ENCODE measurements at places on chromosomes 3 and 15.

DNA sequence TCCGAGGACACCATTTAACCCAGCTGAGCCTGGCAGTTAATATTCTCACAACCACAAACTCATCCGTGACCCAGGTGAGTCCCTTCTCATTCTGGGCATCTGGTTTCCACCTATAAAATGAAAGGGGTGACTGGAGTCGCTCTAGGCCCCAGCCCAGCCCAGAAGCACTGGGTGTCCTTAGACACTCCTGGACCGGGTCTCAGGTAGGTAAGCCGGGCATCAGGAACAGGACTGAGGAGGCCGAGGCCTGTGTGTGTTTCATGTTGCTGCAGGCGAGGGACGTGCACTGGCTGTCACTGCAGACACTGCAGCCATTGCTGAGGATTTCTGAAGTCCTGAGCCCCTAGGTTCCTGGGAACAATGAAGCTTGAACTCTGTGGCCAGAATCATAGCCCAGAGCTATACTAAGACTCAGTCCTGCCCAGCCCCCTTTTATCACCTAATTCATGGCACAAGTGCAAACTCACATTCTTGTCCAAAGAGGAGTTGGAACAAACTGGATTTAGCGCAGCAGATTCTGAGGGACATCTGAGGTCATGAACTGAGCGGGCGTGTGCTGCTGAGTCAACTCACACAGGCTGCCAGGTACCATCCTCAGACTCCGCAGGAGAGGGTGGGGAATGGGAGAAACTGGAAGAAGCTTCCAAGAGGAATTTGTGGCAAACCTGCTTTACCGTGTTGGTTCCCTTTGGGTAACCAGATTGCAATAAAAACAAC lies 184.9 kb downstream of the FAM43A start:
- no peak for DNase-seq

DNA sequence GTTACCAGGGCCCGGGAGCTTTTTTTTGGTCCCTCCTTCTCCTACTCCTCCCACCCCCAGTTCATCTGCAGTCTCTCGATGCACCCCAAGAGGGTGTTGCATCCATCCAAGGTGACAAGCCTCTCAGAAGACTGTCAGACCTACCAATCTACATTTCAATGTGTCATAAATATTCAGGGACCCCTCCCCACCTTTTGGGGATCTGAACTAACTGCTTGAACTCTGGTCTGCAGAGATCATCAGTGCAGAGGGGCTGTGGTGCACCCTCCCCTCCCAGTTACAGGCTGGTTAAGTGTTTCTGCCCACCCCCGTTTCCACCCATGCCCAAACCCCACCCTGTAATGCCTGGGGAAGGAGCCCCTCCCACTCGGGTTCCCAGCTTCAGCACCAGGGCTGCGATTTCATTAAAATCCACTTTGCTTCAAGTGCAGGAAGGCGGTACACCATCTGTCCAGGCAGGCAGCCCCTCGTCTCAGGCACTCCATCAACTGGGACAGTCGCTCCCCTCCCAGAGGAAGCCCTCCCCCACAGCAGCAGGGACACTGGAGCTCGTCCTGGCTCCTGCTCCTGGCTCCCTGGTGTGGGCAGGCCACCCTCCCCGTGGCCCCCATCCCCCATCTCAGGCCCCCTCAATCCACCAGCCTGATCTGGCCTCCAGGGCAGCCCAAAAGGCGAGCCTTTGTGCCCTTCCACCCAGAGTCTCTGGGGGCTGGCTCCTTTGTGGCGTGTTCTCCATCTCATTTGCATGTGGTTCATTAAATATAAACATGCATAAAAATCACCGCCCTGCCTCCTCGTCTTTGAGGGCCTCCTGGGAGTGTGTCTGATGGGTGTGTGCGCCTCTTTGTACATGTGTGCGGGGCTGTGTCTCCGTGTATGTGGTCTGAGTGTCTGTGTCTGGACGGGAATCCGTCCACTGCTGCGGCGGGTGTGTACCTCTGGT lies 32.3 kb downstream of the RNU5B-1 start:
- no peak for DNase-seq

GRCh38 chr3:185896636-185897035 lies 41.2 kb downstream of the TRA2B start:
- DNase-seq: no peak

DNA sequence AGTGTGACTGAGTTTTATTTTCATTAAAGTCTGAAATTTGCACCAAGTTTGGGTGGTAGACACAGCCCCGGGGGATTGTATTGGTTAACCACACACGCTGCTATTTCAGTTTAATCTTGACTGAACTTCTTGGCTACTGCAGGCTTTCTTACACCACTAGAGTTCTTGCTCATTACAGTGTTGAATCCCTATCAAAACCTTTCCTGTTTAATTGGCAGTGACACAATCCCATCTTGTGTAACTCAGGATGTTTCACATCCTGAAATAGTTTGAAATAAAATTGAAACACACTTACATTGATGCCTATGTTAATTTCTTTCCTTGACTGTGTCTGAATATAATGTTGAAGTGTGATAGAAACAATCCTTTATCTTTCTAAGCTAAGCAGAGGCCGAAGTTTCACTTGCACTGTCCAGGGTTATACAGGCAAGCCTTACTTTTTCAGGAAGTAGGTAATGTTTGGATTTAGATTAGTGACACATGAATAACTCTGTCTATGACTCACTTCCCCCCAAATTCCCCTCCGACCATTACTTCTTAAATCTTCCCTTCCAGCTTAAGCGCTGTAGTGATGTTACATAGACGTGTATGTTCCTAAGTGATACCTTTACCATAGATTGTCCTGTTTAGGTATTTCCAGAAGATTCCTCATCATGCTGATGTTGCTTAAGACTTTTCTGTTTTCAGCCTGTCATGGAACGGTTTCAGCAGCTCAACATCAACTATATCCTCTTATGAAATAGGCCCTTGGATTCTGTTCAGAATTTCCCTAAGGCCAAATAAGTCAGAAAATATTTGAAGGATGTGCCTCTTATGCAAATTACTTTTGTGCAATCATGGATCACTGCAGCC lies 16.8 kb downstream of the ATG7 start:
- DNase-seq: no peak

DNA sequence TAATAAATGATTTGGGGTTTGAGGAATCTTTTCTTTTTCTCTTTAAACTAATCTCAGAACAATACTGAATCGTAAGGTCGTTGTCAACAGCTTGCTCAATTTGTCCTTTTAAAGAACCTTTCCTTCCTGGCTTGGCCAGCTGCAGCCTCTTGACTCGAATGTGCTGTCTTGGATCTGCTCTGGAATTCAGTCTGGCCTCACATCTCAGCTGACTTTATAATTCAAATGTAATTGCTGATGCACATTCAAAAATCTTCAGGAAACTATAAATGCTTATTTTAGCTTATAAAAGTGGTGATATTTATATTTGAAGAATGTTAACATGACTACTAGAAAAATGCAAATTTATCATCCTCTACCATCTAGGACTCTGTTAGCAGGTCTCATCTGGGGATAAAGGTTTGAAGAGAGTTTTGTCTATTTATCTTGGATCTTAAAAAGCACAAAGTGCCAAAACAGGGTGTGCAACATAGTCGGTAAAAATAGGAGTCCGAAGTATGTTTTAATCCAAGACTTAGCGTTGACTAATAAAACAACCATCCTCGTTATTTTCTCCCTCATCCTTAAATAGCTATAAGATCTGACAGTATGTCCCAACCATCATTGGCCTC lies 1035.2 kb downstream of the MCTP2 start:
- DNase-seq: no peak

DNA sequence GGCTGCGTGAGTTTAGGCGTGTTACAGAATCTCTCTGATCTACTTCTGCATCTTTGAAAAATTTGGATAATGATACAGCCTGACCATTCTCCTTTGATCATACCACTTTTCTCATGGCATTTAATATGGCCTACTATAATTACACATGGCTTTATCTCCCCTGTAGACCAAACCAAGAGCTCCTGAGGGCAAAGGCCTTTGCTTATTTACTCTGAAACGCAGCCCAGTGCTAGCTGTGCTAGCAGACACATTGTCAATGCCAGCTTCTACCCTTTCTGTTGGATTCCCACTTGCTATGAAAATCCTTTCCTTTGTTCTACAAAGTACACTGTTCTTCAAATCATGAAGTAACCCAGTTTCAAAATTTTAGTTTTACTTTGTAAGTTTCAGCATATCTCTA lies 16.5 kb upstream of the VGLL4 start:
- no peak for DNase-seq

- no peak for DNase-seq
Observed at GRCh38 chr15:53272116-53272515, 482.0 kb upstream of the ONECUT1 start.

DNA sequence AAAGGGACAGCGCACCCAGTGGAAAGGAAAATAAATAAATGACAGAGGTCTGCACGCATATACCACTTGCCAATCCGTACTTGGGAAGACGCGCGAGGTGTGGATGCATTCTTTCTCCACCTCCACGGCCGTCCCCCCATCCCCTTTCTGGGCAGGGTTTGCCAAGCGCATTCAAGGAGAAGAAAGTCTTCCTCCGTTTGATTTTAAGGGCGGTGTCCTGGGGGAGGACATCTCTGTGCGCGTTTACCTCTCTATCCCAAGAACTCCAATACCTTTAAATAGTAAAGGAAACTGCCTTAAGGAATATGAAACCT lies 576 bp upstream of the MB21D2 start:
- no peak for DNase-seq

- DNase-seq: no peak
Observed at GRCh38 chr3:133895208-133896001, at the start of gene RAB6B. Gene RAB6B, minus strand, starts transcription at chr3:133895882. Its CDS starts 416 bp downstream, at chr3:133895466.

GRCh38 chr15:58517252-58517681 lies 85.5 kb downstream of the LIPC start:
- DNase-seq: no peak

- DNase-seq: no peak
Observed at GRCh38 chr15:64143276-64143675, 8.3 kb upstream of the SNX22 start.

DNA sequence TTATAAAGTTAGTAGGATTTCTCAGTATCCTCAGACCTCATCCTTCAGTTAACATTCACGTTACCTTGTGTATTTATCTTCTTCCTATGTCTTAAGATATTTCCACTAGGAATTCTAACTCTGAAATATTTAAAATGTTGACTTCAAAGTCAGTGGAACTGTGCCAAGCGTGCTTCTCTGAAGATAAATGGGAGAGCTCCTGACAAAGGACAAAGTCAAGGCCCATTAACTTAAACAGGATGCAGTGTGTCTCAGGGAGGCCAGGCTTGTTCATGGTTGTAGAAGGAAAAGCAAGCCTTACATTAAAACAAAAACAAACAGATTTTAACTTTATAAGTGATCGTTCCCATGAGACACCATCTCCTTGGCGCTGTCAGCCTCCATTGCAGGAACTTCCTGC lies 41.5 kb downstream of the ABHD17C start:
- no peak for DNase-seq

- DNase-seq: no peak
Observed at GRCh38 chr15:67105065-67105951, 39.9 kb downstream of the SMAD3 start.

DNA sequence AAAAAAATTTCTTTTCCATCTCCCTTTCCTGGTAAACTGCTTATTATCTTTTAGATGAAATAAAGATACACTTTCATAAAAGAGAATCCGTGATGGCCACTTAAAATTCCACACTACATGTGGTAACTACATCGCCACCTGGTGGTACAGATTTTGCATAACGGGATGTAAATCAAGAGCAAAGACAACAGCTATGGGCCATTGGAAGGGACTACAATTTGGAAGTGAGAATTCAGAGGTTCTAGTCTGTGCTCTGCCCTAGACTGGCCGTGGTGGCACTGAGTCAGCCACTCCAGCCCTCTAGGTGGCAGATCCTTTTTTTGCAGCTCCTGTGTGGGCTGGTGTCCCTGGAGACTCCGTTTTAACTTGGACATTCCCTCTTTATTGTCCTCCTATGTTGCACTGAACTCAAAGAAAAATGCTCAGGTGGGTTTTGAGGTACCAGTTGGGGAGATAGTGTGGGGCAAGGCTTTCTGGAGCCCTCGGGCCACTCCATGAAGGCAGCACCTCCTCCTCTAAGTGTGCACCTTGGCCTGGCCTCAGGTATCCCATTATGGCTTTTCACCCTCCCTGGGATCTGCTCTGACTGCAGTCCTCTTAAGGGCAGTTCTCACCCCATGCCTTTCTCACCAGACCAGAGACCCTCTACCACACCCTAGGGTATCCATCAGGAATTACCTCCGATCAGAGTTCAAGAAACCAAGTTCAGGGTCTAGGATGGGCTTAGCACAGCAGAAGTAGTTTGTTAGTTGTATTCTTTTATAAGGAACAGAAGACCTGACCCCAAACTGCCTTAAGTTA lies 54.9 kb downstream of the SPSB4 start:
- peak; percentile 68 for DNase-seq

- no peak for DNase-seq
Observed at GRCh38 chr15:52162260-52162659, 28.9 kb downstream of the GNB5 start.

DNA sequence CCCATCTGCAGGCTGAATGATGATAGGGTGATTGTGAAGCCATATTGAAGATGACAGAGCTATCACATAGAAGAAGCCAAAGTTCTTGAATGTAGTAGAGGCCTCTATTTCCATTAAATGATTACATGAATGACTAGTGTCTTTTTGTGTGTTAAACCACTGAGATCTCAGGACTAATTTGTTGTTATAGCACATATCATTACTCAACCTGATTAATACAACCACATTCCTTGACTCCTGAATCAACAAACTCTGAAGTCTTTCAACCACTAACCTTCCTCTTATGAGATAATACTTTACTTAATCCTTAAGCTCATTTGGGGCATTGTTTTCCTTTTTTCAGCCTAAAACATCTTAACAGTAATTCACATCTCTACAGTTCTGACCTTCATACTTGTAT lies 564.5 kb upstream of the ADAMTS9 start:
- no peak for DNase-seq

DNA sequence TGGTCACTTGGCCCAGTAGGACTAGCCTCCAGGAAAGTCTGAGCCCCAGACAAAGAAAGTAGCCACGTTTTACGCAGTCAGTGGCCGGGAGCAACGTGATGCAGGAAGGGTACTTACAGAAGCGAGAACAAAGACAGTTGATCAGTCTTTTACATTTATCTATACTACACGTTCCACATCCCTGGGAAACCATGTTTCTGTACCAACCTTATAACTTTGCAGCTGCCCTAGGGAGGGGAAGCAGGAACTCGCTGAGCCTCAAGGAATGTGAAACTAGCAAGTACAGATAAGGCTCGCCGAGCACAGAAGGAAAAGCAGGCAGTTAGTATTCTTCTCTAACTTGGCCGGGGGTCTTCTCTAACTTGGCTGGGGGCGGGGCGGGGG lies 3.4 kb upstream of the KNL1 start:
- no peak for DNase-seq
